Fibroblast of skin of right biceps (primary cell): ENCODE measurements at places on chromosomes 4 and X.

GRCh38 chrX:45300638-45301037, 100.0 kb upstream of the DIPK2B start:
- DNase-seq, result no peak

DNA sequence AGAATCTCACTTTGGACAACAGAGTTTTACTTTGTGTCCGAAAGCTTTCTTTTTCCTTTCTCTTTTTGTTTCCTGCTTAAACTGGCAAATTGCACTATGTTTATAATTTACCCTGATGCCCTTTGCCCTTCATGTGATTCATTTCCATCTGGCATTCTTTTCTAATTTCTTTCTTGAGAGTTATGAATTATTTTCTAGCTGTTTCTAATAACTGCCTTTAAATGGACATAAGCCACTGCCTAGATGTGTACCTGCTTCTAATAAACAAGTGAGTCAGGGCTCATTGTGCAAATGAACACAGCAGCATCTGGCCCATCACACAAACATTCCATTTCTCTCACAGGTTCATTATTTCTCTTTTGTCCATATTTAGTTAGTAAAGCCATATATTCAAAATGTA, 242.3 kb upstream of the GPRIN3 start:
- no peak for DNase-seq

GRCh38 chrX:74318672-74319071, 14.7 kb downstream of the ZCCHC13 start:
- no peak for DNase-seq

GRCh38 chr4:27017623-27018022, 157.0 kb downstream of the STIM2 start:
- DNase-seq, result no peak

DNA sequence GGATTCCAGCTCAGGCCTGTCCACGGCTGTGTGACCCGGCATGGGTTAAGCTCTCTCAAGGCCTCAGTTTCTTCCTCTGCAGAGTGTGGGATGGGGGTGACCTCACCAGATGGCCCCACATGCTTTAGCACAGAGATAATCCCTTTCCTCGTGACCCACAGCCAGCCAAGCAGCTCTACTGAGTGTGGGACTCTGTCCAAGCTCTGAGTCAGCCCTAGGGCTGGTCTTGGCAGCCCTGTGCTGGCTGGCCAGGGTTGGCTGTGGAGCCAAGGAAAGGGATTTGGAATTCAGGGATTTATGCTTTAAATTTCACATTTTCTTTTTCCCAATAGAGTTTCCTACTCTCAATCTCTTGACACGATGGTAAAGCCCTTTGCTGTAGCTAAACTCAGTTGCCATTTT, 19.7 kb upstream of the SPON2 start:
- DNase-seq, result peak; percentile 96

DNA sequence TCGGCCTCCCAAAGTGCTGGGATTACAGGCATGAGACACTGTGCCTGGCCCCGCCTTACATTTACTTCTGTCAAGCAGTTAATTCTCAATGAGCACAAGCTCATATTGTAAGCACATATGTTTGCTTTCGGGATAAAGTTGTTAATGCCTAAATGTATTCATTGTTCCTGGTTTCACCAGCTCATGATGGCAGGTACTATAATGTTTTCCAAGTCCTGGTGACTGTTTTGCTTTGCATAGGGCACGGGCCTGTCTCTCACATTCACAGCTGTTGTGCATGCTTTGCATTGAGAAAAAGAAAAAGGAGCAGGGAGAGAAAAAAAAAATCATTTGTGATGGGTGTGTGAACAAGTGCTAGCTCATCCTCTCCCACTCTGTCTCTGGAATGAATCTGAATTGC, 661.2 kb upstream of the TENM3 start:
- no peak for DNase-seq

- DNase-seq, result peak; percentile 9
Observed at GRCh38 chr4:89055157-89056080, 1.6 kb downstream of the FAM13A start.

DNA sequence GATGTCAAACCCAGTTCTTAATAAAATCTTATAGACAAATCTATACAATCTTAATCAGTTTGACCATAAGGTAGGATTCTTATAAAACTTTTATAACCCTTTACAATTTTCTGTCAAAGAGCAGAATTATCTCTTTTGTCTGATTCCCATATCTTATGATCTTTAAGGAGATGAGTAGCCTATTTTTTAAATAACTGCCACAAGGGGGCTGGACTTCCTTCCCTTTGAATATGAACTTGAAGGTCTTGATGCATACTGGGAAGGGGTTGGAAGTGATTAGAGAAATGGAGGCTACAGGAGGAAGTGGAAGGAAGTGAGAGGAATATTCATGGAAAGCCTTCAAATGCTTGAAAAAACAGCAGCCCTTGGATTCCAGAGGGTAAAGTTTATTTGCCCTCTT, 111.1 kb downstream of the APOOL start:
- no peak for DNase-seq

DNA sequence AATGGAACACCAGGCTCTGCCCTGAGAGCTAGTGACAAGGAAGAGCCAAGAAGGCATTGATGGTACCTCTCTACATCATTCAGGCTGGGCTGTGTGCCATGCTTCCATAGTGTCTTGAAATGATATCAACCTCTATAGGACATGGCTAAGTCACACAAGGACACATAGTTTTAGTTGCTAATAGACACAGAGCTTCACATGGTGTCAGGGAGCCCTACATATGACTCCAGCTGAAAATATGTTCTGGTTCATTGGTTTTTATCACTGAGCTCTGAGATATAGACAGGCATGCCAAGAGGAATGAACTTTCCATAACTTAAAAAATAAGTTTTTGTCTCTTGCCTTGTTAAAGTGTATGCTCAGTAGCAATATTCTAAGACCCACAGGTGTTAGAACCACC, 72.1 kb upstream of the PRKG2 start:
- DNase-seq, result peak; percentile 6

- DNase-seq, result no peak
Observed at GRCh38 chrX:134752981-134753717, 94.9 kb upstream of the PLAC1 start.

DNA sequence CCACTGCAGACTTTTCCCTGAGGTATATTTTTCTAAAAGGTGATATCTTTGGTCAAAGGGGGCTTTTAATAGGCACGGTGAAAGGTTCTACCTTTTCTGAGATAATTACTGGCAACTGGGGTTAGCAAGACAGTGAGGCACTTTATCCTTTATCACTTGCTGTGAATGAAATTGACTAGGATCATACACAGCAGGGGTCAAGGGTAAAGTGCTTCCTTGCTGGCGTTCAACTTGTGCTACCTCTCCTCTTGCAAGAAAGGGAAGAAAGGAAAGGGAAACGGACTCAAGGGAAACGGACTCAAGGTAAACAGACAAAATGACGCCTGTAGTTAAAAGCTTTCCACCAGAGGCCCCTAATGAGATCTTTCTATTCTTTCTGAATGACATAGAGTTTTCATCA, 78.6 kb upstream of the RAPGEF2 start:
- no peak for DNase-seq

DNA sequence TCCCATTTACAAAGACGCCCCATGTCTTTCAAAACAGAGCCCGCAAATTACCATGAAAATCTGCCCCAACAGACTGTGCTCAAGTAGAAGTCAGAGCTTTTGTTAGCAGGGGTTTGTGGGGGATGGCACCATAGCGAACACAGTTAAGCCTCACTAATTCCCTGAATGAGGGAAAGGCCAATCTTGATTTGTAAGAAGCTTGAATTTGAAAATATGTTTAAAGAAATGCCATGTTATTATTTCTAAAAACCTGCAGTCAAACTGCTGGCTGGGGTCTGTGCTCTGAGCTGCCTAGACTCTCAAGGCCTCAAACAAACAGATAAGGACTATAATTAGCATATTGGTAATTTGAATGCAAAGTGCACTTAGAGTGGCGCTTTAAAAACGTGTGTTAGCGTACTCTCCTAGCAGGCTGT, 9.4 kb upstream of the PAK3 start:
- DNase-seq, result no peak

GRCh38 chr4:54392479-54392878, 163.4 kb downstream of the PDGFRA start:
- no peak for DNase-seq

GRCh38 chrX:40908857-40909475, 173.6 kb upstream of the MED14 start:
- peak; percentile 83 for DNase-seq

- peak; percentile 2 for DNase-seq
Observed at GRCh38 chrX:47078129-47079043, at the start of gene RGN. Gene RGN (plus strand): TSS chrX:47078443. CDS start chrX:47081145, 2,702 bp downstream.

DNA sequence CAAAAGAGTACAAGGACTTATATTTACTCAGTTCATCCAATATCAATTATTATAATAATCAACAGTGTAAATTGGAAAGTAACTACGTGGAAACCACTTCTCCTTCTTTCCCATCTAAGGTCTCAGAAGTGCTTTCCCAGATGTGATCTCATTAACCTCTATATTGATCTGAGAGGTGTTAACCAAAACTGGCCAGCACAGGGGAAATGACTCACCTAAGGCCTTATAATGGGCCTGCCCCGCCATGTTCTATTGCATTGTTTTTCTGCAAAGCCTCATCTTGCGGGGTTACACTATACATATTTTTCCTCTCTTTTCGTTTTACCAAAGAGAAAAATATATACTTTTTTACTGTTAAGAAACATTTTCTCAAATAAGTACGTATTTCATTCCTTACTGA, 20.5 kb downstream of the RAB40A start:
- no peak for DNase-seq

DNA sequence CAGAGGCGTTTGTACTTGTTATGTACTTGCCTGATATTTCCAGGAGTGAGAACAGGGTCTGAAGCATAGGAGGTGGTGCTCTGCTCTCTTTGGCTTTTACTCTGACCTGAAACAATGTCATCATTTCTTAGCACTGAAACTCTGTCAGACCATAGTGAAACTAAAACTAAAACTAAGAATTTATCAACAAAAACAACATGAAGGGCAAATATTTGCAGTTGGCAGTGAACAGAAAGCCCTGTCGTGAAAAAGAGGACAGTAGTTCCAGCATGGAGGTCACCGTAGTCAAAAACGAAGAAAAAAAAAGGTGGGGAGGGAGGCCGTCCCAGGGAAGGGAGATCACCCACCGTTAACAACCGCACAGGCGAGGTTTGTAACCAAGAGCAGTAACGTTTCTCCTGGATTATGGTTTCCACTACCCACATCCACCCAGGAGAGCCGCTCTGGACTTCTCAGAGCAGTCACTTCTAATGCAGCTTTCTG, 97.5 kb downstream of the ANK2 start:
- DNase-seq, result no peak

DNA sequence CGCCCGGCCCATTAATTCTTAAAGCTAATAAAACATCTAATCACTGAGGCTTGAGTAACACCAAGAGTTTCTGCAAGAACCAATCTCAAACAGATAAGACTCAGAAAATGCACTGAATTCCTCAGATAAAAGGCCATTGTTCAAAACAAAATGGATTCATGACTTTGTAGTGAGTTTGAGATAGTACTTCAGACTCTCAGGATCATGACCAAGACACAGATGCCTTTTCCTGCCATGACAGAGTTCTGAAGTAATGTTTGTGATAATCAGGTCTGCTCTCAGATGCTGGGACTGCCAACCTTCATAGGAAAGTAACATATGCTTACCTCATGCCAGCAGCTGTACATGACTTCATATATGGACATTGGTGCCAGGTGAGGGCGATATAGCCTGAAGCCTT, 54.6 kb downstream of the NIPAL1 start:
- no peak for DNase-seq

- peak; percentile 96 for DNase-seq
Observed at GRCh38 chr4:185839194-185839712, 27.3 kb upstream of the SORBS2 start.

DNA sequence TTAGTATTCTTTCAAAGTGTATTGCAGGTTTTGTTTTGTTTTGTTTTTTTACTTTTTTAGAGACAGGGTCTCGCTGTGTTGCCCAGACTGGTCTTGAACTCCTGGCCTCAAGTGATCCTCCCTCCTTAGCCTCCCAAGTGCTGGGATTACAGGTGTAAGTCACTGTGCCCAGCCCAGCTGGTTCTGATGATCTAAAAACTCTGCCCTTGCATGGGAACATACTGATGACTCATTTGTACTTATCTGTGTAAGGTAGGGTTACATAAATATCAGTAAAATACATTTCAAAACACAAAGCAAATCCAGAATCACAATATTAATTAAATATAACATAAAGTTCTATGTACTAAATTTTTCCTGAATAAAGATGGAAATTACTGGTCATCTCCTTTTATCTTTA, 7.4 kb upstream of the SLC9B1 start:
- no peak for DNase-seq

- DNase-seq, result no peak
Observed at GRCh38 chr4:76594173-76594572, 159.1 kb downstream of the SHROOM3 start.

DNA sequence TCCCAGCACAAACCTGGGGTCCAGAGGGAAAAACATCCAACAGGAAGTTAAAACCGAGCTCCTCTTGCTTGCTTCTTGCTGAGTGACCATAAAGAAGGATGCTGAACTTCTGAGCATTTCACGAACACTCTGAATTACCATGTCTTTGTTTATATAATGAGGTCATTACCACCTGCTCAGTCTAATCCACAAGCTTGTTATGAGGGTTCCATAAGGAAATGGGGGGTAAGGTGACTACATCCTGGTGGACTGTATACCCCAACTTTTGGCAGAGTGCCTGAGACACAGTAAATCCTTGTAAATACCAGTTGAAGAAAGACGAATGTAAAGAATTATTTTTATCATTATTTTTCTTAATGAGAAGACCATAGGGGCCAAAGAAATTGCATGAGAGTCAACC, 16.8 kb downstream of the CCDC149 start:
- DNase-seq, result no peak
